ENCODE measurements at places on chromosomes 1 and 21. TPM values are rescaled to one million over a fixed set of nuclear protein-coding genes. Genes with fewer than 3 reads are reported as not detected.

Gene CFHR4
- 0.87 TPM for total RNA-seq

Gene HAO2
- total RNA-seq = not detected

Gene ISG20L2
- total RNA-seq = 33.4 TPM

Gene UAP1
- 20.9 TPM for total RNA-seq

Gene RNU1-1
- 3,428 TPM for total RNA-seq

Gene OR2L3
- not detected for total RNA-seq

Gene NTRK1
- 0.23 TPM for total RNA-seq
